Gastroesophageal sphincter (tissue), 4 donors: ENCODE measurements at places on chromosomes 1 and 21. TPM values are rescaled to one million over a fixed set of nuclear protein-coding genes. Genes with fewer than 3 reads are reported as not detected.

The CGN gene
- 0.16 TPM for total RNA-seq

The LHX8 gene
- not detected for total RNA-seq

The FAM177B gene
- total RNA-seq = not detected

The SH2D1B gene
- 0.10 TPM for total RNA-seq

DNA sequence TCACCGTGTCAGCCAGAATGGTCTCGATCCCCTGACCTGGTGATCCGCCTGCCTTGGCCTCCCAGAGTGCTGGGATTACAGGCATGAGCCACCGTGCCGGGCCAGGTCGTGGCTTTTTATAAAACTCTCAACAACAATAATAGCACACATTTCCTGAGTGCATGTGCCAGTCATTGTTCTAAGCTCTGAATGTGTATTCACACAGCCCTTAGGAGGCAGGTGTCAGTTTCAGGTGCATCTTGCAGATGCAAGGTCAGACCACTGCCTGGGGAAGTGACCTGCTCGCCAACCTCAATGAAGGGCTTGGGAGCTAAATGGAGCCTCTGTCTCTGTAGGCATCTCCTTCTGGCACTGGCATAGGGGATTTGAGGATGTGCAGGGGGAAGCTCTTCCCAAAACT is 1.6 kb upstream of the LEFTY2 start:
- peak; percentile 42 for ATAC-seq

DNA sequence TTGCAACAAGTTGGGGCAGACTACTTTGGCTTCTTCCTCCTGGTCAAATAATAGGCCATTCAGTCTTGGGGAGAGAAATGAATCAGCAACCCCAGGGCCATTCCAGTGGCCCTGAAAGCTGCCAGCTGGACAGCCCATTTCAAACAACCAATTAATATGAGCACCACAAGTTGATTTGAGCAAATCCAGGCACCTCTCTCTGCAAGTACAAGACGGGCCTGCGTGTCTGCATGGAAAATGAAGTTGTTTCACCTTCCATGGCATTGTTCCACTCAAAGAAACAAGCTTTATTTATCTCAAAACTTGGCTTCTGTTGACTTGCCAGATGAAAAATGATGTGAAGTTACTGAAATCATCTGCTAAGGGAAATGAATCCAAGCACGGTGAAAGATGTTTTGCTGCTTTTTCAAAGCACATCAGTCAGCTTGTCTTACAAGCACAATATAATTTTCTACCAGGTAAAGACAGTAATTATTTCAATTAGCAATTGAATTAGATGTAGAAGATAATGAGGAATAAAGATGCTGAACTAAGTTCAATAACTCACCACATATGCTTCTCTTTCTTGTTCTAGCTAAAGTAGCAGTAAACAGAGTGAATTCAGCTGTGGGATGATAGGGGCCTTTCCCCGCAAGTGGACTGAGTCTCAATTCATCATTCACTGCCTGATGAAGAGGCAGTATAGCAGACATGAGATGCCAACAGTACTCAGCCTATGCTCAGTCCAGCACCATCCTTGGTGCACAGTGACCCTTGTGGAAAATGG is 95.2 kb upstream of the SSX2IP start:
- no peak for ATAC-seq

GRCh38 chr1:189775343-189775742 is 702.3 kb downstream of the BRINP3 start:
- ATAC-seq = no peak

GRCh38 chr1:52679498-52679897 is 18.6 kb downstream of the COA7 start:
- no peak for ATAC-seq

DNA sequence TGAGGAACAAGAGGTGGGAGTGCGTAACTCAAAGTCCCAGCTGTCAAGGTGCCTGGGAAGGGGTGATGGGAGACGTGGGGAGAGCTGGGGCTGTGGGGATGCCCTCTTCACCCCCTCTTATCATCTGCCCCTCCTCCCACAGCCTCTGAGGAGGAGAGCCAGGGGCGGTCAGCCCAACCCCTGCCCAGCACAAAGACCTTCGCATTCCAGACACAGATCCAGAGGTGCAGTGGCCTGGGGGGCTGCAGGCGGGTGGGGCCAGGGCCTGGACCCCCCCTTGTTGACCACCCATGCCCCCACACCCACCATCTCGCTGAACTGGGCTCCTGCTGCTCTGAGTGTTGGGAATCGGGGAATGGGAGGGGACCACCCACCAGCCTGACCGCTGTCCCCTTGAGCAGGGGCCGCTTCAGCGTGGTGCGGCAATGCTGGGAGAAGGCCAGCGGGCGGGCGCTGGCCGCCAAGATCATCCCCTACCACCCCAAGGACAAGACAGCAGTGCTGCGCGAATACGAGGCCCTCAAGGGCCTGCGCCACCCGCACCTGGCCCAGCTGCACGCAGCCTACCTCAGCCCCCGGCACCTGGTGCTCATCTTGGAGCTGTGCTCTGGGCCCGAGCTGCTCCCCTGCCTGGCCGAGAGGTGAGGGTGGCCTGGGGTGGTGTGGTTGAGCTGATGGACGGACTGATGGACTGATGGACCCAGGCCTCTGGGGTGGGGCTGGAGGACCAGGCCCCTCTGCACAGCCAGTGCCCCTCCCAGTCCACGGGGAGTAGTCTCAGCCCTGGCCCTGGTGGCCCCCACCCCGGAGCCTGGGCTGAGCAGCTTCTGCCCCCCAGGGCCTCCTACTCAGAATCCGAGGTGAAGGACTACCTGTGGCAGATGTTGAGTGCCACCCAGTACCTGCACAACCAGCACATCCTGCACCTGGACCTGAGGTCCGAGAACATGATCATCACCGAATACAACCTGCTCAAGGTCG is 29.7 kb downstream of the TRIM11 start:
- ATAC-seq = no peak

DNA sequence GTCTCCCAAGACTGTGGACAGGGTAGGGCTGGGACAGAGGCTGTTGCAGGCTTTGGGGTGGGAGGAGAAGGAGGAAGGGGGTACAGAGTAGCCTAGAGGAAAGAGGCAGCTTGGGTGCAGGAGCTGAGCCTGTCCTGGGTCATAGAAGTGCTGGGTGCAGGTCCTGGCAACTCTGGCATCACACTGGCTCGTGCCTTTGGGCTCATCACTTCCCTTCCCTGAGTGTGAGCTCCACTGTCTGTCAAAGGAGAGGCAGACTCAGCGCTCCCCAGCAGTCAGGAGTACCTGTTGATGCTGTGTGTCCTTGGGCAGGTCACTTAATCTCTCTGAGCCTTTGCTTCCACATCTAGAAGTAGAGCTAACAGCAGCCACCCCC is 157.1 kb downstream of the PTPRU start:
- no peak for ATAC-seq

GRCh38 chr1:227946624-227947385 is 927 bp downstream of the WNT9A start:
- ATAC-seq = peak; percentile 66
